KBM-7 (cell line): ENCODE measurements at places on chromosomes 13 and 19.

DNA sequence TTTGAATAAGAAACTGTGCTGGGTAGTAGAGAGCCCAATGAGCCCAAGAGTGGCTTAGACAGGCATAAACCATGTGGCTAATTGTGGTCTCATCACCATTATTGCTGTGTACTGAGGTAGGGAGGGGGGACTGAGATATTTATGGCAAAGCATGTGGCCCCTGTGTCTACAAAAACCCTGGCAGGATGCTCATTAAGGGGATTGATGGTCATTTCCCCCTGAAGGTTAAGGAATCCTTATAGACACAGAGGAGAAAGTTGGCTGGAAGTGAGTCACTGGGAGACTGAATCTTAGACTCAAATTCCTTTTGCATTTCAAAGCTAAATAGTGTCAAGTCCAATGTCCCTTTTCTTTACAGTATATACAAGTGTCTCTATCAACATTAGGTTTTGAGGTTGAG, 9.8 kb upstream of the DACT3 start:
- DNase-seq, result no peak

DNA sequence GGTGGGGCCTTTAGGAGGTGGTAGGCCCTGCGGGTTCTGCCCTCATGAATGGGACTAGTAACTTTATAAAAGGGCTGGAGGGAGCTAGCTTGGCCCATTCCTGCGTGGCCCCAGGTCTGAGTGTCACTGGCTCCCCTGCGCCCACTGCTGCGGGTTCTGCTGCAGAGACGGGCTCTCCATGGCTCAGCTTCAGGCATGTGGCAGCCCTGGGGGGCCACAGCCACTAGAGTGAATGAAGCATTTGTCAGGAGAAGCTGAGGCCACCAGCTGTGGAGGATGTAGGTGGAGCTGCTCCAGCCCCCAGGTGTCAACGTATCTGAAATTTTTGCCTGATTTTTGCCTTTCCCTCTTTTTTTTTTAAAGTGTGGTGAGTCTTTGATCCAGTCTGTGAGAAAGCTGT, 119.1 kb downstream of the SOX1 start:
- DNase-seq, result no peak

DNA sequence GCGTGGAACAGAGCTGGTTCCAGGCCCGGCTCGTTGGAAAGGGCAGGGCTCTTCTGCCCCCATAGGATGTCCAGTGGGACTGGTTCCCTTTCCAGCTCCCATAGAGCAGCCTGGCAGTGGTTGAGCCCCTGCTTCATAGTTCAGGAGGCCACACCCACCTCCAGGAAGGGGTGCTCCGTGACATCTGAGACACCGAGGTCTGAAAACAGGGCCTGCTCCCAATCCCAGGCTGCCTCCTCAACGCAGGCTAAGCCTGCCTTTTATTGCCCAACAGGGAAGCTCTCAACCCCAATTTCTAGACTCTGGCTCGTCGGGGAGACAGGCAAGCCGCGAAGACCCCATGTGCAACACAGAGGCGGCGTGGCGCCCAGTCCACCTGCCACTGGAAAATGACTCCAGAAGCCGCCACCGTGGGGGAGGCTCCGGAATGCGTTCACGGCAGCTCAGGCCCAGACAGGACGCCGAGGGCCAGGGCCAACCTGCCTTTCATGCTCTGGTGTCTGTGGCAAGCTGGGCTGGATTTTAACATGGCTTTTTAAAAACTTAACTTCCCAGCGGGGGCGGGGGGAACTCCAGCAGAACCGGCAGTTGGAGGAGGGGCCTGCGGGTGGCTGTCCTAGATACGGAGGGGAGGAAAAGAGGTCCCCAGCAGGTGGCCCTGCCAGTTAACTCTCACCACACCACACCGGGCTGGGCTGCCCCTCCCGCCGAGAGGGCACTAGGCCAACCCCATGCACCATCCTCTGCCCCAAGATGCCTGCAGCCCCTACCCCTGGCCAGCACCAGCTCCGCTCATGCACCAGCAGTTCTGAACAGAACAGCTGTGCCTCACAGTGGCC, 17.9 kb upstream of the TINCR start:
- DNase-seq, result peak; percentile 67

GRCh38 chr19:16841391-16841926, 12.3 kb downstream of the SIN3B start:
- no peak for DNase-seq

- DNase-seq, result no peak
Measured at GRCh38 chr13:108060111-108060510, 155.2 kb downstream of the LIG4 start.

- DNase-seq, result no peak
Measured at GRCh38 chr19:6055013-6055795, 55.1 kb downstream of the RFX2 start.

GRCh38 chr13:37747071-37747612, 122.4 kb downstream of the TRPC4 start:
- no peak for DNase-seq

GRCh38 chr13:21673539-21673788, 2.6 kb downstream of the FGF9 start:
- no peak for DNase-seq

DNA sequence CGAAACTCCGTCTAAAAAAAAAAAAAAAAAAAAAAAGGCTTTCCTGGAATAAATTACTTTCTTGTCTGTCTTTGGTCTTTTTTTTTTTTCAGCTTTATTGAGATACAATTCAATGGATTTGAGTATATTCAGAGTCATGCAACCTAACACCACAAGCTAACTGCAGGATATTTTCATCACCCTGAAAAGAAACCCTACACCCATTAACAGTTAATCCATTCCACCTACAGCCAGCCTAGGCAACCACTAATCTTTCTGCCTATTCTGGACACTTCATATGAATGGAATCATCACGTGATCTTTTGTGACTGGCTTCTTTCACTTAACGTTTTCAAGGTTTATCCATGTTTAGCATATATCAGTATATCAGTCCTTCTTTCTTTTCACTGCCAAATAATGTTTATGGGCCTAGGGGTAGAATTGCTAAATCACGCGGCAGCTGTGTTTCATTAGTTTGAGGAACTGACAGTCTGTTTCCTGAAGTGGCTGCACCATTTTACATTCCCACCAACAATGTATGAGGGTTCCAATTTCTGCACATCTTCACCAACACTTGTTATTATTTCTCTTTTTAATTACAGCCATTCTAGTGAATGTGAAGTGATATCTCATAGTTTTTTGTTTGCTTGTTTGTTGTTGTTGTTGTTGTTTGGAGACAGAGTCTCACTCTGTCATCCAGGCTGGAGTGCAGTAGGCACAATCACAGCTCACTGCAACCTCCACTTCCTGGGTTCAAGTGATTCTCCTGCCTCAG, 19.9 kb downstream of the LRFN3 start:
- DNase-seq, result peak; percentile 73

- no peak for DNase-seq
Measured at GRCh38 chr19:7526059-7526929, 3.9 kb downstream of the MCOLN1 start.

- no peak for DNase-seq
Measured at GRCh38 chr13:102399791-102400674, 1.8 kb downstream of the FGF14 start.

- DNase-seq, result peak; percentile 31
Measured at GRCh38 chr13:24982333-24982999, 113.5 kb upstream of the PABPC3 start.

DNA sequence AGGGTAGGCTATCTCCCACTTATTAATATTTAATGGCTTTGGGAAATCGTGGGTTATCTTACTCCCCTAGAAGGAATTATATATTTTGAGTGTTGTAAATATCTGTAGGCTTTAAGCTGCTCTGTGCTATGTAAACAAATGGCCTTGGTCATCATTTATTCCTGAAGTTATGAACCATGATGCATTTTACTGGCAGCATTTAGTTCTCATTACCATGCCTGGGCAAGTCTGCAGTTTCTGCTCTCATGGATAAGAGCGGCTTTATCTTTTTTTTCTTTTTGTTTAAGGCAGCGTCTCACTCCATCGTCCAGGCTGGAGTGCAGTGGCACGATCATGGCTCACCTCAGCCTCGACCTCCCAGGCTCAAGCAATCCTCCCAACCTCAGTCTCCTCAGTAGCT, 156.1 kb downstream of the IRS2 start:
- DNase-seq, result no peak

GRCh38 chr13:66459143-66459542, 771.0 kb downstream of the PCDH9 start:
- DNase-seq, result no peak

GRCh38 chr13:100899720-100900316, 225.2 kb upstream of the TMTC4 start:
- no peak for DNase-seq

DNA sequence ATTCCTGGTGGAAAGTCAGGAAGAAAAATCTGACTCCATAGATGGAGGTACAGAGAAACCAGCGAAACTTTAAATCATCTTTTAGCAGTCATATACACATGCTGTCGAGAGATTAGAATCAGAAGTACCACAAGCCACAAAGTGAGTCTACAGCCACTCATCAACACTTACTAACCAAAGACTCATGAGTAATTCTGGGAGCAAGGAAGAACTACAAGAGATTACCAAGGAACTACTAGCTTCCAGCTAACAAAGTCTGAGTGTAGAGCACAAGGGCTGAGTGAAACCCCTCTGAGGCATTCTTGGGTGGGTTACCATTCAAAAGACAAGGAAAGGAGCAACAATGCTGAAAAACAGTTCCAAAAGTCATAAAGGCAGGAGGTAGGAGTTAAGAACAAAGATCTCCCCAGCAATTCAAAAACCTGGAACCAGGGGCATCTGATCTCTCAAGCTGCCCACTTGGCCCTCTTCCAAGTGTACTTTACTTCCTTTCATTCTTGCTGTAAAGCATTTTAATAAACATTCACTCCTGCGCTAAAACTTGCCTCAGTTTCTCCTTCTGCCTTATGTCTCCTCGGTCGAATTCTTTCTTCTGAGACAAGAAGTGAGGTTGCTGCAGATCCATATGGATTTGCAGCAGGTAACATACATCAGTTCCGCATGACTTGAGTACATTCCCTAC, 13.0 kb downstream of the RBM26 start:
- DNase-seq, result peak; percentile 64

DNA sequence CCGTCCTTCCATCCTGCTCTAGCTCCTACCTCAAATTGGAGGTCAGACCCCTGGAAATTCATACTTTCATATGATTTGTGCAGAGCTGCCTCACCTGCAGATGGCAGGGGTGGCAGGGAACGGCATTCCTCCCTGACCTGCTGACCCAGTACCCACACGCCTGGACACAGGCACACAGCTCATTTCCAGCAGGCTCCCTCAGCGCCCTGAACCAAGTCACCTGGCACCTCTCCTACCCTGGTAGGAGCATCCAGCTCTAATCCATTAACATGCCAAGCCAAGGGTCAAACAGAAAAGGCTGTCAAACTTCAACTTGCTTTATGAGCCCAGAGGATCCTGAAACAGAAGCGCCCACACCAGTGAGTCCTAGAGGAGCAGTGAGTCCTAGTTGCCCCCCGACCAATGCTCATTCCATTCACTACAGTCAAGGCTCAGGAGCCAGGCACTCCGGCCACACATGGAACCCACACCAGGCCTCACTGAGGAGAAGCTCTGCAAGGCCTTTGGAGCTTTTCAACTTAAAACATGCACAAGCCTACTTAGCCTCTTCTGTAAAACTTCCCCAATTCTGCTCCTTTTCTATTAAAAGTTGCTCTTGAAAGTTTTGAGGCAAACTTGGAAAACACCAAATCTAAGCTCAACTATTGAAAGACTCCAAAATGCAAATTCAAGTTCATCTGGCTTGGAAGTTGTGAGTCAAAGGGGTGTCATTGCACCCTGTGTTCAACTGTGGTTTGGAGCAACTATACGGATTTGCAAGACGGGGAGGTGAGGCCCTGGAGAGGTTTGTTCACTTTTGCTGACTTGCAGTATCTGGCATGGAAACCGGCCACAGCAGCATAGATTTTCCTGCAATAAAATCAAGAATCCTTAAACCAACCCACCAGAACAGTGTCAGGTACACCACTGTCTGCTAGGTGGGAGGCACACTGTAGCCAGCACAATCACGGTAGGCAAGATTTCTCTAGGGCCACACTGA, 96.7 kb downstream of the CRYL1 start:
- no peak for DNase-seq

DNA sequence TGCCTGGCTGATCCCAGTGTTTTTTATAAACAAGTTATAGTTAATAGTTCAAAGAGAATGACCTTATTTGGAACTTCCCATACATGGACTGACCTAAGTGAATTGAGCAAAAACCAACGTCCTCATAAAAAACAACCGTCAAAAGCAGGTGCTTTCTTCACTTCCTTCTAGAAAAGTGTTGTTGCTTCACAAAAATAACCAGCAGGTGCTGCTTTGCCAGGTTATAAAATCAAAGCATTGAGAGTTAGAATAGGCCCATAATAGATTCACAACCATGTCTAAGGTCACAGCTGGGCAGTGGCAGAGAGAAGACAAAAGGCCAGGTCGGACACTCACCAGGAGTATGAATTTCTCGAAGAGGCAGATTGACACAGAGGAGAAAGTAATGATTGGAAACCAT, 9.5 kb downstream of the RUBCNL start:
- DNase-seq, result no peak

- DNase-seq, result no peak
Measured at GRCh38 chr19:19417046-19417445, 11.6 kb downstream of the GATAD2A start.

DNA sequence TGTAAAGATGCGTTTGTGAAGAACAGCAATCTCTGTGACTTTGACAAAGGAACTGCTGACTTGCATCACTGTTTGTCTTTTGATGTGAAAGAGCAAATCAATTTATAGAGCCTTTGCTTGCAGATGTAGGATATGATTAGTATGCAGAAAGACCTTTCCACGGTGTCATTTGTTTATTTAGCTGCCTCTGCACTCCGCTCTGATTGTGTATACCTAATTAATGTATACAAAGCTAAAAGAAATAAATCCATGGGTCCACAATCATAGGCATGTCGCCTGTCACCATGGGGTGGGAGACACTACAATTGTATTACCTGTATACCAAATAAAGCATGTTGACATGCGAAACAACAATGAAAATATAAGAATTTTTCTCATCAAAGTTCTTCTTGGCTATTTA, 410.7 kb downstream of the MZT1 start:
- no peak for DNase-seq

GRCh38 chr13:51050021-51050830, 60.8 kb downstream of the C13orf42 start:
- DNase-seq, result no peak

GRCh38 chr13:41313659-41314197, 2.7 kb downstream of the NAA16 start:
- no peak for DNase-seq

GRCh38 chr13:44195245-44195644, 178.4 kb upstream of the SERP2 start:
- no peak for DNase-seq

- DNase-seq, result no peak
Measured at GRCh38 chr19:32680986-32681385, 5.3 kb downstream of the RGS9BP start.

GRCh38 chr19:34888091-34888490, 38.6 kb upstream of the ZNF30 start:
- no peak for DNase-seq

GRCh38 chr19:1027650-1028061, 1.2 kb downstream of the CNN2 start:
- DNase-seq, result no peak
